ENCODE measurements at places on chromosomes 7 and 10.

GRCh38 chr7:88278881-88279280 lies 27.8 kb downstream of the STEAP4 start:
- no peak for DNase-seq

DNA sequence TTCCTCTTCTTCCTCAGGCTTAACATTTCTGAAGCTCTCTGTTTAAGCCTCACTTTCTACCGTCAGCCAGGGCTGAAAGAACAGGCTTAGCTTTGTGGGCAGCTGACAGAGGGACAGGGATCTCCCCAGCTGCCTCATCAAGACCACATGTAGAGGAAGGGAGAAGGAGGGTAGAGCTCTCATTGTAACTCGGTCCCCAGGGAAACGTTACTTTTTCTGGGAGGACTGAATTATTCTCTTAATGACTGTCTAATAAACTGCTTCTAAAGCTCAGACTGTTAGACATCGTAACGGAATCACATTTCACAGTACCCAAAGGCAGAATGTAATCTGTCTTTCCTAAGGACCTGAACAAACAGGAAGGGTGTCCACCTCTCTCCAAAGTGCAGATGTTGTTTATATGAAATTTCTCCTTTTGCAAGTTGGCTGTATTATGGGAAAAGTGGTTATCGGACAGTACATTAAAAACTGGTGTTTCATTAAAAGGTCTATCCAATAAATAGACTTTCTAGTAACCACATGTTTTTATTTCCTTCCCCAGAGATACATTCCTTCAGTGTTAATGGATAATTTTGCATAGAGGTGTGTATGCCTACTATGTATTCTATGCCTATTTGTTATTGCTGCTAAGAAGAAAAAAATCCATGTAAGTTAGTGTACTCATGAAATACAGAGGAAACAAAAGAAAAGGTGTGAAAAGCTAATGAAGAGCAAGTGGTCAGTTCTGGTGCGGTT lies 144.2 kb downstream of the CTTNBP2 start:
- DNase-seq: no peak

DNA sequence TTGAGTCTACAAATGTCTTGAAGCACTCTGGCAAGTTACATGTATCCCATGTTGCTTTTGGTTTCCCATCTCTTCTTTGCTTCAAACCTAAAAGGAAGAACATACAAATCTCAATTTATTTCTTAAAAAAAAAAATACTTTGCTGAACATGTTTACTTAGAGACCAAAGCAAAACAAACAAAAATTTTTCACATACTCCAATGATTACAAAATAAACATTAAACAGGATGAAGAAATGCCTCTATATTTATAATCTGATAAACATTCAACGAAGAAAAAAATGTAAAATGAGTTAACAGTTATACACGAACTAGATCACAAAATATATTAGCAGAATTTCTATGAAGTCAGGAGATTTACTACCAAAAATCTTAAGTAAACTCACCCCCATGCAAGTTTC lies 31.3 kb downstream of the FAM204A start:
- no peak for DNase-seq

DNA sequence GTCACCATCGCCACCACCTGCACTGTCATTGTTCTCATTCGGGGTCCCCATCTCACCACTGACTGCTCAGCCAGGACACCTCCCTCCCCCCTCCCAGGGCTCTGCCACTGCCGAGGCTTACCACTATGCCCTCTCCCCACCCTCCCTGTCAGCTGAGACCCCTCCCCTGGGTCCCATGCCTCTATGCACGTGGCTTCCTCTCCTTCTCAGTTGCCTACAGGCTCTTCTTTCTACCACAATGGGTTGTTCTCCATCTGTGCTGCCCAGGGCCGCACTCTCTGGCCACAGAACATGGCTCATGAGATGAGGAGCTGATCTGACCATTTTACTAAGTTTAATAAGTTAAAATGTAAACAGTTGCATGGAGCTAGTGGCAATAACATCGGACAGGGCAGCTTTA lies 16.1 kb upstream of the EN2 start:
- no peak for DNase-seq

DNA sequence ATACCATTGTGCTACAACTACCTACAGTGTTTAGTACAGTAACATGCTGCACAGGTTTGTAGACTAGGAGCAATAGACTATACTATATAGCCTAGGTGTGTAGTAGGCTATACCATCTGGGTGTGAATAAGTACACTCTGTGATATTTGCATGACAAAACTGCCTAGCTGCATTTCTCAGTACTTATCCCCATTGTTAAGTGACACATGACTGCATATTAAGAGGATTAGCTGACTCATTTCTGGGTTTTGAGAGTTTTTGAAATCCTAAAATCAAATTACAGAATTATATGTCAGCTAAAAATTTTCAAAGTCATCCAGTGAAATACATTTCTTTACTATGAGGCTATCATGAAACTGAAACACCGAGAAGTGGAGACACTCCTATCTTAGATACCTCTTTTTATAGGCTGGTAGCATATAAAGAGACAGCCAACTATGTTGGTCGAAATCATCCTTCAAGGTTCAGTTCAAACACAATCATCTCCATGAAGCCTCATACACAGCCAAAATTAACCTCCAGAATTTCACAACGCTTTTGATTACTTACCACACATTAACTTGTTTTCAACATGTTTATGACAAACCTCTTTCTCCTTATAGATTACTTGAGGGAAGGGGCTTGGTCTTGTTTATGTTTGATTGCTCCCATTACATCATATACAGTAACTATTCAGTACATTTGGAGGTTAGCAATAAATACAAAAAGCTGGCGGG lies 89.8 kb upstream of the ANK3 start:
- DNase-seq: no peak

- no peak for DNase-seq
Observed at GRCh38 chr7:3279147-3279818, 21.8 kb upstream of the SDK1 start.

- peak; percentile 16 for DNase-seq
Observed at GRCh38 chr10:124035928-124036558, 57.4 kb downstream of the CHST15 start.

- DNase-seq: no peak
Observed at GRCh38 chr7:143391462-143392404, 10.6 kb downstream of the ZYX start.

DNA sequence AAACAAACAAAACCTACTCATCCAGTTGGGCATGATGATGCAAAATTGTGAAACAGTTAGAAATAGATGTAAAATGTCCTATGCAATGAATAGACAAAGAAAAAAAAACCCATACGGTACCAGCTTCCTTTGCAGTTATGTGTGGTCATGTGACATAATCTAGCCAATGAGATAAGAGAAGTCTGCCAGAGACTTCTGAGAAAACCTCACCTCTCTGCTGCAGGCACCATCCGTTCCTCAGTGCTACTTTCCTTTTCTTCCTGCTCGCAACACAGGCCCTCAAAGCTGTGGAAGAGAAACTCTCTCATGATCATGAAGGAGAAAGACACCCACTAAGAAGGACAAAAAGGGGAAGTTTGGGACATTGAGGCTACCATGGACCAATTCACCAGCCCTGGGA lies 76.8 kb upstream of the CARD11 start:
- DNase-seq: no peak

DNA sequence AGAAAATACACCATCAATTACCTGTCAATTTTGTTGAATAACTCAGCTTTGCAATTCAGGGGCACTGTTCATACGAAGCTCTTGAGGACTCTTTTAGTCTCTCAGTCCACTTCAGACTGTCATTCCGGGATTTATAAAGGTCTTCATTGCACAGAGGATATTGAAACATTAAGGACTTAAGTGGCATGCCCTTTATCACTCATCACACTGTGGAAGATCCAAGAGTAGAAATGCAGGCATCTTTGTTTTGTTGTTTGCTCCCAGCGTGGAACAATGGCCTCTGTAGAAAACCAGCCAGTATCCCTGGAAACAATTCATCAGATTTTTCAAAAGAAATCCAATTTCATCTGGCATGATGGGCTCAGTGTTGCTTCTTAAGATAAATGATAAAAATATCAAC lies 66.3 kb upstream of the LRGUK start:
- no peak for DNase-seq

DNA sequence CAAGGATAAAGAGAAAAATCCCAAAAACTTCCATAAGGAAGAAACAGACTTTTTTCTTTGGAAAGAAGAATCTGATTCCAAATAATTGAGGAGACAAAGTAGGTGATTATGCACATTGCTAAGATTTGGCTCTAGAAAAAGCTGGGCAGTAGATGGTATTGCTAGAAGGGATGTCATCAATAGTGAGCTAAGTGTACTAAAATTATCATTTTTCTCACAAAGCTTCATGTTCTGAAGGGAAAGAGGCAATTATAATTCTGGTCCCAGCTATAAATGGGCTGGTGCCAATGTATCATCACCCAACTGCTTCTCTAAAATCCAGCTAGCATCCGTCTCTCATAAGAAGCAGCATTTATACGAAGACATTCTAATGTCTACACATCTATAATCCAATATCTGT lies 23.9 kb downstream of the STEAP1 start:
- DNase-seq: no peak

DNA sequence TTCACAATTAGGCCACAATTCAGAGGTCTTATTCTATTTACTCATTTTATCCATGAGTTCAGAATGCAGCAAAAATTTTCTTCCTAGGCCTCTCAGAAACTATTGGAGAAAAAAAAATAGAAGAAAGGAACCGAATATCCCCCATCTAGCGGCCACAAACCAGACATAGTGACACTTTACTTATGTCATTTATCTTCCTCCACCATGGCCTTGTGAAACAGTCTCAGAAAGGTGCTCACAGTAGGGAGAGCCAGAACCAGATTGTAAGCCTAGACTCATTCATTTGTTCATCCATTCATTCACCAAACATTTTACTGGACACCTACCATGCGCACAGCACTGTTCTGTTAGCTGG lies 16.0 kb downstream of the CREB3L2 start:
- DNase-seq: no peak

DNA sequence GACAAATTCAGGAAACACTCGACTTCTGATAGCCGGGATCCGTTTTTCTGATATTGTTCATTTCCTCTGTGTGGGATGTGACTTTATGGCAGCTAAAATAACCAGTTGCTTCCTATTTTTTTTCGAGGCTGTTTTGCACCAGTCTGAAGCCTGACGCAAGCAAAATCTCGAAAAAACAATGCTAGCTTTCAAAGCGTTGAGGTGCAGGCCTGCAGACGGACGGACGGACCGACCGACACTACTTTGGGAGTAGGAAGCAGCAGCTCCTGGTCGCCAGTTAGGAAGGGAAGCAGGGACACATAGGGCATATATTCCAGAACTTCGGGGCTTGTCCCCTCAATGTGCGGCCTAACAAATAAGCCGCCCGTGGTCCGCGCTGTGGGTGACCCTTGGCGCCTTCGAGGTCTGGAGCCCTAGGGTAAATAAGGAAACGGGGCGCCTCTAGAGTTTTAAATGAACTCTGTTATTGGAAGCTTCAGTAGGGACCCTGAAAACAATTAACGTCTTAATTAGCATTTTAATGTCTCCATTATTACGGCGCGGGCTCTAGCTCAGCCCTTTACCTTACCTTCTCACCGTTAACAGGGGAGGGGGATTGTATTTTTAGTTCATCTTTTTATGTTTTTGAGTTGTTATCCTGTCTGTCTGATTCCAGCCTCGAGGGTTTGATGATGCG lies 1.3 kb downstream of the HHEX start:
- no peak for DNase-seq
